ENCODE measurements at places on chromosomes 3 and 15.

- DNase-seq, result no peak
Measured at GRCh38 chr3:3605226-3605625, 194.0 kb upstream of the LRRN1 start.

- DNase-seq, result no peak
Measured at GRCh38 chr15:59394166-59394661, 21.5 kb upstream of the MYO1E start.

DNA sequence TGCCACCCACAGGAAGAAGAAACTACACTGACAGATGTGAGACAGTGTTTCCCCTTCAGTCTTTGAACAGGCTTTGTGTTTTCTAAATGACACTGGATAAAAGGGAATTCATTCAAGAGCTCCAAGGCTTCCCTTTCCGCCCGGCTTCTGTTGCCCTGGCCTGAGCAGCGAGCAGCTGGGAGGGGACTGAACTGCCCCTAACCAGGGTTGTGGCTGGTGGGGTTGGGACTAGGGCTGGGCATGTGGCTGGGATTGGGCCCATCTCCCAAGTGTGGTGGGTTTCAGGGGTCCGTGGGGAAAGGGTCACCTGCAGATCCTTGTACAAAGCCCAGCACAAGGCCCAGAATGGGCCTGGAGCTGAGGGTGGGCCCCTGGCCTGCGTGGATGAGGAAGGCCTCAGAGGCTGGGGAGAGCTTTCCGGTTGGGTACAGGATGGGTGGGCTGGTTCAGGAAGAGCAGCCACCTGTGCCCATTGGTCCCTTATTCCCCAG is 10.4 kb downstream of the VILL start:
- DNase-seq, result no peak

GRCh38 chr3:156059950-156060501 is 60.4 kb upstream of the KCNAB1 start:
- DNase-seq, result no peak

GRCh38 chr3:143439817-143440216 is 320.2 kb downstream of the CHST2 start:
- no peak for DNase-seq

DNA sequence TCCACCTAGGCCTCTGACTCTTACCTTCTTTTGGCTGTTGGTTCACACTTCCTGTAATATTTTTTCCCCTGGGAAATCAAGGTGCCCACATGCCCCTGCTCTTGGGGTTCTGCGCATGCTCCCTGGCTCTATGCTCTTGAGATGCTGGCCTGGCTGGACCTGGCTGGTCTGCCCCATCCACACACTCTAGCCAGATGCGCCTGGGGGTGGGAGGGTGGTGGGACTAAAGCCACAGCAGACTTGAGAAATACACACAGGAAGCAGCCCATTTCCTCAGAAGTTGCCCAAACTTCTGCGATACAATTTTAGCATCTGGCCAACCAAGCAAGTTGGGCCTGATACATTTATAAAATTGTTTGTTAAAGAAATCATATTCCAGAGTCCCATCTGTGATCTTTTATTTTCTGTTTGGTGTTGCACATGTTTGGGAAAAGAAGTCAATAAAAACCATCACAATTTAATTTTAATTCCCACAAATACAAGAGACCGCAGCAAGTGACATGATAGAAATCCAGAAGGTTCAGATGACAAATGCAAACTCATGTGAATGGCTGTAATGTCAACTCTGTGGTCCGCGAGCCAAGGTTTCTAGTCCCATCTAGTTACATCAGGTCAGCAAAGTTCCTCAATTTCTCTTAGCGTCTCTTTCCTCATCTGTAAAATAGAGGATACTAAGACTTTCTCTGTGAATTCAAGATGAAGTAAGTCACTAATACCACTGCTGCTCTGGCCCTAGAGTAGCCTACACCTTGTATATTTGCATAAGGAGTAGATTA is 55.9 kb upstream of the MEF2A start:
- no peak for DNase-seq

GRCh38 chr15:67465196-67465952 is 55.6 kb upstream of the C15orf61 start:
- DNase-seq, result no peak

GRCh38 chr15:80864666-80865065 is 85.5 kb downstream of the CEMIP start:
- no peak for DNase-seq

DNA sequence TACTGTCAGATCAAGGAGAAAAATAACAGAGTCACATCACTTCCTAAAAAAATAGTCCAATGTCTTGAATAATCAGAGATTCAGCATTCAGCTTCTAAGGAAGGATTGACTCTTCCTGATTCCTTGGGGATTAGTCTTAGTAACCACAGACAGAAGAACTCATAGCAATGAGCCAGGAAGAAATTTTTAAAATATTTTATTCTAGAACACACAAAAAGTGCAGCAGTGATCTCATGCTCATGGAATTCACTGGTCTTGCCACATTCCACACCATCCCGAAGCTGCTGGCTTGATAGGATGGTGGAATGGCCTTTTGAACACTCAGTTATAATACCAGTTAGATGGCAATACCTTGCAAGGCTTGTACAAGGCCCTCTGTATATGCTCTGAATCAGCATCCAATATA is 43.0 kb upstream of the ABI3BP start:
- DNase-seq, result no peak

DNA sequence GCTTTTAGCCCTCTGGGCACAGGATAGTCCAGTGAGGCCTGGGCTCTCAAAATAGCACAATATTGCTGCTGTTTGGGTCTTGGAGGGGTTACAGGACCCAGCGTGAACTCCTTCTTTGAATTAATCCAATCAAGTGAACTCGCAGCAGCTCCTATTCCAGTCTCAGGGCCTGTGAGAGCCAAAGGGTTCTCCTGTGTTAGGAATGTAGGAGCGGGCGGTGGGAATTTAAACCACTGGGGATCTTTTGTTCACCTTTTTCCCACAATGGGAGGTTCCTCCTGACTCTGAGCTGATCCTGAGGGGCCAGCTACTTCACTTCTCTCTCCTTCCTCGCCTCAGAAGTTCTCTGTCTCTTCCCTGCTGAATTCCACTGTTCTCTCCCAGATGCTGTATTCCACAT is 504.0 kb downstream of the UNC13C start:
- no peak for DNase-seq

DNA sequence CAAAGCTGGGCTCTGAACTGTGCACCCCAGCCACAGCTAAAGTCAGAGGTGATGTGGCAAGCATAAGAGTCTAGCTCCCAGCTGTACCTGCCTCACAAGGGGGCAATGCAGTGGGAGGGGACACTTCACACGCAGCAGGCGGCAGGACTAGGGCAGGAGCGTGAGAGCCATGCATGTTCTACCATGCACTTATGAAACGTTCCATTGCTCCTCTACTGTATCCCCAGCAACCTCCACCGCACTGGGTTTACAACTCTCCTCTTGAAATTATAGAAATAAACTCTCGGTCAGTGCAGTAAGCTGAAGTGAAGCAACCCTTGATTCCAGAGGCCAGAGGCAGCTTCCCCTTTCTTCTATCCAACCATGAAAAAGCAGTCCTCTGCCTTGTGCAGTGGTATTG is 298.6 kb upstream of the STT3B start:
- no peak for DNase-seq

- no peak for DNase-seq
Measured at GRCh38 chr3:171289291-171289690, 170.9 kb downstream of the TNIK start.

DNA sequence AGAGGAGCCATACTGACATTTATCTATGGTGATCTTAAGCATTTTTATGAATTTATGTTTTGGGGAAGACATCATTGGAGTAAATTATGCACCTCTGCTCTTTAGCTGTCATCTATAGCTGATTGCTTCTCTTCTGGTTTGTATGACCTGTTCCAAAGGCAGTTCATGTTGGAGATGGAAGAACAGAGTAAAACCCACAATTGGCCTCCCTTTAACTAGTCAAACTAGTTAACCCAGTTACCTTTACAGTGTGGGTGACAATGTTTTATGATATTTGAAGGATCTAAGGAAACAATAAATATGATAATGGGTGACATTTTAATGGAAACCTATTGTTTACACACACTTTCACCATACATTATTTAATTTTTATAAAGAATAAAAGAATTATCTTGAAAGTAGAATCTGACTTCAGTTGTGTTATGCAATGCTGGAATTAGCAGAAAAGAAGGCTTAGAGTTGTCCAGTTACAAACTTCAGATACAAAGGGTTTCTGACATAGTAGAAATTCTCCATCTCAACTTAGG is 263.5 kb downstream of the NFKBIZ start:
- DNase-seq, result no peak

- DNase-seq, result no peak
Measured at GRCh38 chr3:39383045-39383880, at the start of gene SLC25A38. TSS of gene SLC25A38 (plus strand) at chr3:39383370. CDS start at chr3:39383725, 355 bp downstream.

DNA sequence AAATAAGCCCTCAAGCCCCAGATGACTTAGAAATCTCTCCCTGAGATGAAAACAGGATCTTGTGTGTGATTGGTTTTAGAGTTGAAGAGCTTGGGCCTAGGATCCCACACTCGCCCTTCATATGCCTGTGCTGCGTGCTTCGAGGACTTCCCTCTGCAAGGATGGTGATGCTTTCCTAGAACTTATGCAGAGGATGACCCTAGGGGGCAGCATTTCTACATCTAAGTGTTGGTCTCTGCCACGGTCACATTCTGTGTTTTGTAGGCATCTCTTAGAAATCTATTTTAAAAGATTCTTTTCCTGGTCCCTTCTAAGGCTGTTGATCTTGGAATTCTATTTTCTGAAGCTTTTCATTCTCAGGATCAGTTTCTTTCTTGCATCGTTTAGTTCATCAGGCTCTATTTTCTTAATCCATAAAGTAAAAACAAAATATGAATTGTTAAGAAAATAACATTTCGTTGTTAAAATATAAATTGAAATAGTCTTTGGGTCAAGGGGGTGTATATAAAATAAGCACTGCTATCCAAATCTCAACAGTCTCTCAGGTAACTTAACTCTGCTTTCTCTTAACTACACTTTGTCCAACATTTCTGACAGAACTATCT is 45.7 kb downstream of the WDR76 start:
- peak; percentile 15 for DNase-seq

DNA sequence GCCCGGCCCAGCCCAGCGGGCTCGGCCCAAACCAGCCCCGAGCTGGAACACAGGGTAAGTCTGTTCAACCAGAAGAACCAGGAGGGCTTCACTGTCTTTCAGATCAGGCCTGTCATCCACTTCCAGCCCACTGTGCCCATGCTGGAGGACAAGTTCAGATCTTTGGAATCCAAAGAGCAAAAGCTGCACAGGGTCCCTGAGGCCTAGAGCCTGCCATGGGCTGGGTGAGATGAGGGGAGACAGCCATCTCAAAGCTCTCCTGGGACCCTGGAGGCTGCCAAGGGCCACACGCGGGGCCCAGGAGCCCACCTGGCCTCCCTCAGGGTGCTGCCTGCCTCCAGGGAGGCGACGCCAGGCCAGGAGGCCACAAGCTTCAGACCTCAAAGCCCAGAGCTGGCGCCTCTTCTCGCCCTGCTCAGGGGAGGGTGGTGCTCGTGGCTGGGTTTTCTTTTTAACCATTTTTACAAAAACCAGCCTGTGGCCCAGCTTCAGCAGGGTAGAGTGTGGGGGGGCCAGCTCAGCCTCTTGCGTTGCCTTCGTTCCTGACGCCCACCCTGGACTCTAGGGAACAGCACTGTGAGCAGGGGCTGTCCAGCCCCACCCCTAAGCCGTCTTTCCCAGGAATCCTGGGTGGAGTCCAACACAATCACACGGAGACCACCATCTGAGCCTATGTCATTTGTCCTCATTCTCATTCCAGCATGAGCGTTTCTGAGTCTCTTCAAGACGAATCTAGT is 107.0 kb downstream of the ETFA start:
- DNase-seq, result no peak

- no peak for DNase-seq
Measured at GRCh38 chr3:98581474-98581873, 11.9 kb downstream of the CPOX start.

- no peak for DNase-seq
Measured at GRCh38 chr15:98878862-98879261, 128.7 kb downstream of the PGPEP1L start.

GRCh38 chr3:115659253-115660220 is 36.2 kb downstream of the GAP43 start:
- DNase-seq, result no peak

DNA sequence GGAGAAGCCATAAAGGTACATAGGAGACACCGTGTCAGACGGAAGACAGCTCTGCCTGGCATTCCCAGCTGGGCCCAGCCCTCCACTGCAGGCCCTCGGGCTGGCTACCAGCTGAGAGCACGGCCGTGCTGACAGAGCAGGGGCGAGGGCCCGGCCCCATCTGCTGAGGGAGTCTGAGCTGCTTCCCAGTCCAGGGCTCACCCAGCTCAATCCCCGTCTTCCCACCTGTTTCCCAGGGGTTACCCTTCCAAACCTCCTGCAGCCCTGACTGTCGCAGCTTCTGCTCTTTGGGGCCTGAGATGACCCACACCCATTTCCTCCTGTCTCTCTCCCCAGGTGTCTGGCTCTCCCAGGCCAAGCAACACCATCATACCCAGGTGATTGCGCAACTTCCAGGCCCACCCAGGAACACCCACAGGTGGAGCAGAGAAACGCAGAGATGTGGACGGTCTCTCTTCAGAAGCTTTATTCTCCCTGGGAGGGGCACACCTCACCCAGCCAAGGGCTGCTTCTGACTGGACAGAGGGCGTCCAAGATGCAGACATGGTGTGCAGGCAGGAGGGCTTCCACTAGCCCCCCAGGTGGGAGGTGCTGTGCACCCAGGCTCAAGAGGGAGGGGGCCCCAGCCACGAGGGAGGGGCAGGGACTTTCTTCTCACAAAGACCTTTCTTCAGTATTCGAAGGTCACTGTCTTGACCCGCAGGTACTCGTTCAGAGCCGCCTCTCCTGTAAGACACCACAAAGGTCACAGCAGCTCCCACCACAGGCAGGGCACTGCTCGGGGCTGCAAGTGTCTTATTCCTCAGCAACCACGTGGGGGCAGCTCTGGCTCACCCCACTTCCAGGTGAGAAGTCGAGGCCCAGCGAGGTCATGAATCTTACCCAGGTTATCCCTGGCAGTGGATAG is 19.4 kb upstream of the SLC41A3 start:
- DNase-seq, result no peak

DNA sequence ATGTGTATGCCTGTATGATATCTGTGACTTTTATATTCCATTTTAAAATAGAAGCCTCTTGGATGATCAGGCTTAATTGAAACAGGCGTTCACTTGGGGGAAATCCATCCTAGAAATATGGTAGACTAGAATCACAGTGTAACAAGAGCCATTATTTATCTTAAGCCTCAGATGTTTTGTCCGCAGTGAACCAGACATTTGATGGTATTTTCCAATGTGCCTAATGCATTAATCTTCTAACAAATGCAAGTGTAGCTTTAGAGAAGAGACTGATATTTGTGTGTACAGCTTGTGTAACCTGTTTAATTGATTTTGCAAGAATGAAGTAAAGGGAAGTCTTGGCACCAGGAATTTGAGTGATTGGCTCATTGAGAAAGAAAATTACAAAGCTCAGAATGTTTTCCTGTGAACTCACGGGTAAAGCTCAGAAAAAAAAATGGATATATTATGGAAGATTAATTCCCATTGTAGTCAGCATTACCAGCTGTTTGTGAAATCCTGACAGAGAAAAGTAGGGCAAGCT is 155.7 kb downstream of the SV2B start:
- no peak for DNase-seq

GRCh38 chr3:127418560-127419147 is 130.8 kb upstream of the PRR20G start:
- peak; percentile 16 for DNase-seq
